BJ (cell line): ENCODE measurements at places on chromosomes 5 and 9.
A peak's percentile ranks its signal among the peaks of the same experiment; 100 is the strongest.

DNA sequence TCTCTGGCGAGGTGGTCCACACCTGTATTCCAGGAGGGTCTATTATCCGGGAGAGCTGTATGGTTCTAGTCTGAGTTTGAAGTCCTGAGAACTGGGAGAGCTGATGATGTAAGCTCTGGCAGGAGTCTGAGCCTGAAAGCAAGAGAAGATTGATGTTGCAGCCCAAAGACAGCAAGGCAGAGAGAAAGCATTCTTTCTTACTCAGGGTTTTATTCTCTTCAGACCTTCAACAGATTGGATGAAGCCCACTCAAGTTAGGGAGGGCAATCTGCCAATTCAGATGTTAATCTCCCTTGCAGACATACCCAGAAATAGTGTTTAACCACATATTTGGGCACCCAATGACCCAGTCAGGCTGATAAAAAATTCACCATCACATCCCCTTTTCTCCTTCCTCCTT is 159.1 kb downstream of the CCDC171 start:
- DNase-seq: no peak

GRCh38 chr9:96436456-96437126 is 13.4 kb upstream of the HABP4 start:
- DNase-seq: no peak

DNA sequence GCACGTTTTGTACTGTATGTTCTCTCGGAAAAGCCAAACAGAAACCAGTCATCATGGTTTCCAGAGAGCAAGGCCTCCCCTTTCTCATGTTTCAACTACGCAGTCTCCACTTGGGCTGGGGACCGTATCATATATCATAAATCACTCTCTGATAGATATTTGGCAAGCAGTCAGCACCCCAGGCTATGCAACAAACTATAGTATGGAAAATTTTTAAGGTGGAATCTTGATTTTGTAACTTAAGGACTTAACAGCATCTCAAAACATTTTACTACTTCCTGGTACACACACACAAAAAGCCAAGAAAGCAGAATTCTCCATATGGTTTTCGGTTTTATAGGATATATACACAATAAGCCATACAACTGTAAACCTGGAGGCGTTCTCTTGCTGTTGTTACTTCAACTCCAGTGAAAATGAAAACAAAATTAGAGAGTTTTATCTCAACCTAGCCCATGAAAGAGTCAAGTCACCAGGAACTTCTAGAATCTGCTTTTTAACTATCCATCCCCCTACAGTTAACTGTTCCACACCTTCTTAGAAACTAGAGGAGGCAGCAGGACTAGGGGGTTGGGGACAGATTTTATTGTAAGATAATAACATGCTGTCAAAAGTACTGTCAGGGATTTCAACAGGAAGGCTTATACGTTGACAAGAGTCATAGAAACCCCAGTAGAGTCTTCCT is 283.4 kb downstream of the NFIB start:
- no peak for DNase-seq

- DNase-seq: peak; percentile 41
These were observed 660.8 kb downstream of the TLE1 start for GRCh38 chr9:81028504-81028903.

DNA sequence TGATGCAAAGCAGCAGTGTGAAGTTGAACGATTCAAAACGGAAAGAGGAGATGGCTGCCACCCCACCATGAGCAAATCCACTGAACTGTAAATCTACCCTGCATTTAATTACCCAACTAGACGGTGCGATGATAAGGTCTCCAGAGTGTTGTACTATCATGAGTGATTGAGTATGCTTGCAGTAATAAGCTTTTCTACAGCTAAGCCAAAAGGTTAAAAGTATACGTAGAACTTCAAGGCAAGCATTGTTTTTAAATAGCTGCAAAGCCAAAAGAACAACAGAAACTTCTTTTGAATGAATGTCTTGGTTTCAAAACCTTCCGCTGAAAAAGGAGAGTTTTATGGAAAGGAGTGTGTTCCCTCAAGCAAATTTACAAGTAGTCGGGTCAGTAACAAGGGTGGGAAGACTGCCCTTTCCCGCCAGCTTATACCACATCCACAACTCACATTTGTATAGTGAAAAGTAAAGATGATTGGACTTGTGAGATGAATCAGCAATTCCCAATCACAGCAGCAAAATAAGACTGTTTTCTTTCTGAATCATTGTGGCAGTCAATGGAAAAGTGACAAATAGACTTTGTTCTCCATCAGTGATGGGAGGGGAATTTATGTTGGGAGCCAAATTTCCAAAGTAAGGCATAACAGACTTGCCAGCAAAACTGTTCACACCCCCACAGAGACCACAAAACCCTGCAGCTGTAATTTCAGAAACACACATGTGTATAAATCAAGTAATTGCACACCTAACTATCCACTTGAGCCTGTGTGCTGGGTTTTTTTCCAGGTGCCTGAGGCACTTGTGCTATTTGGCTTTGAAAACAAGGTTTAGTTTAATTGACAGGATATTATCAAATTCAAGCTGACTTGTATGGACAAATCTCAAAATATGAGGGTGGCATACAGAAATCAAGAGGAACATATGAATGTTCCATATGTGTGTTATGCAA is 407.7 kb upstream of the GRAMD2B start:
- no peak for DNase-seq

DNA sequence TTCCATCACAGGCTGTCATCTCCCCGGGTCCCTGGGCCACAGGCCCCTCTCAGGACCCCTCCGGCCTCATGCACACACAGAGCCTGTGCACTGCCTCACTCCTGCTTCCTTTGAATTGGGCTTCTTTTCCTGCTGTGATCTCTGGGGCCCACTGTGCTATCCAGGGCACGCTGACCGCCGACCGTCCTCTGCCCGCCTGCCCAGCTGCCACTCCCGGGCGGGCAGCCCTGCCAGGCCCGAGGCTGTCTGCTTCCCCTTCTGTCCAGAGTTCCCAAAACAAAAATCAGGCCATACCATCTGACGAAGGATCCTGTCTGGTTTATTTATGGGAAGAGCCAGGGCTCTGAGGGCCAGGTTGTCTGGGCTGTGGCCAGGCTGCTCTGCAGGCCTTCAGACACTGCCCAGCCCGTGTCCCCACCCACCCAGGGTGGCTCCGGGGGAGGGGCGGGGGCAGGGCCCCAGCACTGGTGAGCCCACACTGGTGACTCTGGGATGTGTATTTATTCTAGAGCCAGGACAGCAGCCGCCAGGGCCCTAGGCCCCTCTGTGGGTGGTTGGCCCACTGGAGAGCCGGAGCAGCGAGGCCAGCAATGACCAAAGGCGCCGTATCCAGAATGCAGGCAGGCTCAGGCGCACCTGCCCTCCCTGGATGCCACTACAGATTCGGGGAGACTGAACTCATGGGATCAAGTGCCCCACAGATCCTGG is 57.0 kb downstream of the ADAMTS2 start:
- DNase-seq: no peak

GRCh38 chr5:36523926-36524325 is 82.5 kb upstream of the SLC1A3 start:
- no peak for DNase-seq

GRCh38 chr9:78486661-78487060 is 189.7 kb downstream of the PSAT1 start:
- no peak for DNase-seq

DNA sequence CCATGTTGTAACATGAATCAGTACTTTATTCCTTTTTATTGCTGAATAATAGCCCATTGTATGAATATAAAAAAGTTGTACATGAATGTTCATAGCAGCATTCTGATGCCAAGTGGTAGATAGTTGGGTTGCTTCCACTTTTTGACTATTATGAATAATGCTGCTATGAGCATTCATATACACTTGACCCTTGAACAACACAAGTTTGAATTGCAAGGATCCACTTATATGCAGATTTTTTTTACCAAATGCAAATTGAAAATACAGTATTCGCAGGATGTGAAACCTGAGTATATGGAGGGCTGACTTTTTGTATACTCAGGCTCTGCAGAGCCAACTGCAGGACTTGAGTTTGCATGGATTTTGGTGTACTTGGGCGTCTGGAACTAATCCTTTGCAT is 14.7 kb upstream of the SIL1 start:
- no peak for DNase-seq

DNA sequence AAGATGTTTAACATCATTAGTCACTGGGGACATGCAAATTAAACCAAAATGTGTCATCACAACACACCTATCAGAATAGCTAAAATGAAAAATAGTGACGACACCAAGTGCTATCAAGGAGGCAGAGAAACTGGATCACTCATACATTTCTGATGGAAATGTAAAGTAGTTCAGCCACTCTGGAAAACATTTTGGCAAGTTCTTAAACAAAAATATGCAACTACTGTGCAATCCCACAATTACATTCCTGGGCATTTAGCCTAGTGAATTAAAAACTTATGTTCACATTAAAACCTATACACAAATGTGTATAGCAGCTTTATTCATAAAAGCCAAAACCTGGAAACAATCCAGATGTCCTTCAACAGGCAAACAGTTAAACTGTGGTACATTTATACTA is 53.1 kb downstream of the SVEP1 start:
- DNase-seq: no peak

DNA sequence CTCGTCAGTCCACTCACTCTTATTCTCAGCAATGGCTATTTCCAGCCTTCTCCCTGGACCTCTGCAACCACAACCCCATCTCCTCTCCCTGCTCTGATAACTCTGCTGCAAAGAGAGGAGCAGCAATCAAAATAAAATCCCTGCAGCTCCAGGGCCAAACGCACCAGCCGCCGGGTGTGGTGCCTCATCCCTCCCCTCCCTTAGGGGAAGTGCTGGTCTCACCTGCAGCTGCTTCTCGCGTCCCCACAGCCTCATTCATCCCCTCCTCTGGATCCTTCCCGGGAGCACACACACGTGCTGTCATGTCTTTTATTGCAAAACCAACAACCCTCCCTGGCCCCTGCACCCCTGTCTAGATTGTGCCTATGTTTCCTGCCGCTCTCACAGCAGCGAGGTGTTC is 77.8 kb downstream of the TENT4A start:
- DNase-seq: no peak

- no peak for DNase-seq
These were observed 110.9 kb downstream of the PAX5 start for GRCh38 chr9:36923025-36923625.

DNA sequence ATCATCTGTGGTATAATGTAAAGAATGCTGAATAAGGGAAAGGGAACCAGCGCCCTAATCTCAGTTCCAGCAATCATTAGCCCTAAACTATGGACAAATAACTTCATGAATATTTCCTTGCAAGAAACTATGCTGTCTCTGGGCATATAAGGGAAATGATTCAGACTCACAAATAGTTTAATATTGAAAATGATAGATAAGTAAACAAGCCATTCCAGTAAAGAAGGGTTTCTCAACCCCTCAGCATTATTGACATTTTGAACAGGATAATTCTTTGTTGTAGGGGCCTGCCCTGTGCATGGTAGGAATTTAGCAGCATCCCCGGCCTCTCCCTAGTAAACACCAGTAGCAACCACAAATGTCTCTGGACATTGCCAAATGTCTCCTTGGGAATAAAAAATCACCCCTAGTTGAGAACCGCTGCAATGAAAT is 23.8 kb downstream of the C5 start:
- no peak for DNase-seq

DNA sequence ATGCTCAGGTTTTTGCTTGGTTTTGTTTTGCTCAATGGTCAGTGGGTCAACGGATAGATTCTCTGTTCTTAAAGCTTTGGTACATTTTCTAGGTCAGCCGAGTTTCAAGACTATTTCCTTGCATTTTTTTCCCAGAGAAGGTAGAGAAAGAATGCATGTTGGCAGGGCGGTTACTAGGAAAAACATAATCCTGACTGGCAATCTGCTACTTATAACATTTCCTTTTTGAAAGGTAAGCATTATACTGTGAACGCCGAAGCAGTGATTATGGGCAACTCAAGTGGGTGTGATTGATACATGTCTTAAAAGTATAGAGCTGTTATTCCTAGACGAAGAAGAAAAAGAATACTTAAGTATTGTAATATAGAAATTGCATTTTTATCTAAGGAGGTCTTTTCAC is 273.2 kb downstream of the MAST4 start:
- DNase-seq: no peak

- no peak for DNase-seq
These were observed 69.2 kb downstream of the ANGPTL2 start for GRCh38 chr9:127053057-127053821.

- DNase-seq: no peak
These were observed 5.9 kb upstream of the ERAP2 start for GRCh38 chr5:96870094-96871026.

GRCh38 chr5:51404255-51404654 is 21.0 kb downstream of the ISL1 start:
- DNase-seq: no peak

DNA sequence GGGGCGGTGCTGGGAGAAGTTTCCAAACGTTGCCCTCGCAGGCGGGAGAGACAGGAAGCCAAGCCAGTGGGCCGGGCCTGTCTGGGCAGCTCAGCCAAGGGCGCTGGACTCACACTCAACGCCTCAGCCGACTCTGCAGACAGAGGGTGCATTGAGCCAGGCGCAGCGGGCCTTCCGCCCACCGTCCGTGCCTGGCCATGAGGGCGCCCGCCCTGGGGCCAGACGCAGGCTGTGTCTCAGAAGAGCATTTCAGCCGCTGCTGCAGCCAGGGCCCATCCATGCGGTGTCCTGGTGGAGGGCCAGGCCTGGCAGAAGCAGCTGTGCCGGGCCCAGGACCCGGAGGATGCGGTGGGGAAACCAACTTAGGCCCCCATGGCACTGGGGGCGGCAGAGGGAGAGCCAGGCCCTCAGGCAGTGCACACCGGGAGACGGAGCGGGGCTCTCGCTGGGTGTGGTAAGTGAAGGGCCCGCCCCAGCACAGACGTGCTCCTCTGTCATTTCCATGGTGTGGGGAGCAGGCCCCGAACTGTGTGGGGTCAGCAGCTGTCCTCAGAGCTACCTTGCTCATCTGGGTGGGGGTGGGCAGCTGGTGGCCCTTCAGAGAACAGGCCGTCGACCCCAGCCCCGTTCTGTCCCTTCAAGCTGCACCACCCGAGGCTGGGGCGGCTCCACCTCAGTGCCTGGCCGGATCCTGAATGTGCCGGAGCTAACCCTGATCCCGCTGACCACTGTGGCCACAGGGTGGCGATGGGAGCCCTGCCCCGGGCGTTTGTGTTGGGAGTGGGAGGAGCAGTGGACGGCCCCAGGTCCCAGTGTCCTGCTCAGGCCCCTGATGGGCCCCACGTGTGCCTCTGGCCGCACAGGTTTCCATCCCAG is 18.0 kb downstream of the DNLZ start:
- DNase-seq: no peak
